ENCODE measurements at places on chromosomes 12 and 14. TPM values are rescaled to one million over a fixed set of nuclear protein-coding genes. Genes with fewer than 3 reads are reported as not detected.

NOVA1 gene
- total RNA-seq: 72.0 TPM

TAPBPL gene
- 22.9 TPM for total RNA-seq

DBX2 gene
- 0.32 TPM for total RNA-seq

CRIP2 gene
- total RNA-seq: 46.2 TPM

NKX2-8 gene
- not detected for total RNA-seq

NEUROD4 gene
- not detected for total RNA-seq

CCDC175 gene
- not detected for total RNA-seq

TMEM117 gene
- 7.2 TPM for total RNA-seq

MEG3 gene
- 49.8 TPM for total RNA-seq

PHETA1 gene
- total RNA-seq: 10.9 TPM

CEBPE gene
- total RNA-seq: not detected

C14orf180 gene
- 4.2 TPM for total RNA-seq

TSPAN9 gene
- total RNA-seq: 16.8 TPM

EID3 gene
- total RNA-seq: 6.7 TPM

SYNE3 gene
- 22.0 TPM for total RNA-seq

EML5 gene
- total RNA-seq: 5.6 TPM

RPL41 gene
- total RNA-seq: 3,675 TPM

RHEBL1 gene
- not detected for total RNA-seq

FOXA1 gene
- 0.32 TPM for total RNA-seq

NGB gene
- total RNA-seq: not detected

Data from breast epithelium (tissue), 4 donors.